Suppressor macrophage treated with lipopolysaccharide for 4 hours (primary cell): ENCODE measurements at places on chromosomes 7 and 10.

GRCh38 chr10:24574161-24574560 is 149.5 kb downstream of the ARHGAP21 start:
- DNase-seq: no peak

- DNase-seq: no peak
Measured at GRCh38 chr10:25068152-25069058, 52.0 kb downstream of the THNSL1 start.

DNA sequence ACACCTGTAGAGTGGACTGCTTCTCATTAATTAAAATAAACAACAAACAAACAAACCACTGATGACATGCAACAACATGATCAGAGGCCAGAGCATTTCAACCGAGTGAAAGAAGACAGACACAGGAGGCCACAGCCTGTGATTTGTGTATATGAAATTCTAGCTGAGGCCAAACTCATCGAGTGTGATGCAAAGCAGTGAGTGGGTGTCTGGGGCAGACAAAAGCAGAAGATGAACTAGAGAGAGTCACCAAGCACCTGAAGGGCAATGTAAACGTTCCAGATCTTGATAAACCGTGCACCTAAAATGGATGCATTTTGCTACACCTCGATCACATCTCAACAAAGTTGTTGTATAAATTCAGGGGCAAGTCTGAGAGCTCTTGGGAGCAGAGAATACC is 108.4 kb downstream of the KLF6 start:
- DNase-seq: peak; percentile 34

- DNase-seq: peak; percentile 19
Measured at GRCh38 chr7:40700653-40701421, 566.0 kb downstream of the SUGCT start.

DNA sequence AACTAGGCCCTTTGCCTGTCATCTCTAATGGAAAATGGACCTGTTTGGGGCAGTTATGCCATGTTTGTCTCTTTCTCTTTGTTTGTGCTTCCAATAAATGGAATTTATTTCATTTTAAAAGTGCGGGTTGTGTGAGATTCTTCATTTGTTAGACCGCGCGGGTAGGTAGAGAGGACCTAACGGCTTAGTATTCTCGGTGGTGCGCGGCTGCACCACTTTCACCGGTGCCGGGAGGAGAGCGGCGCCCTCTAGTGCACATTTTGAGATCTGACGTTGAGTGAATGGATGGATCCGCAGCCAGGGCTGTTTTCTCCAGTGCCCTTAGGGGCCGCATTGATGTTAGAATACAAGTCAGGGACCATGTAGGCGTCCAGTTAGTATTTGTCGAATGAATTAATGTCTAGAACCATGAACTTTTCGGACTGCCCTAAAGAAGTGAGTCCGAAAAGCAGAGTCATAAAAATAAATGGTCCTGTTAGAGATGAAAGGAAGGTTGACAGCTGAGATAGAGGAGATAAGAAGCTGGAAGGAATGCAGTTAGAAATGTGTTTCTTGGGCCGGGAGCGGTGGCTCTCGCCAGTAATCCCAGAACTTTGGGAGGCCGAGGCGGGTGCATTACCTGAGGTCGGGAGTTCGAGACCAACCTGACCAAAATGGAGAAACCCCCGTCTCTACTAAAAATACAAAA is 29.3 kb upstream of the GIMAP8 start:
- peak; percentile 84 for DNase-seq

- DNase-seq: peak; percentile 18
Measured at GRCh38 chr7:35596061-35596460, 98.9 kb downstream of the HERPUD2 start.

- no peak for DNase-seq
Measured at GRCh38 chr10:129331839-129332220, 135.2 kb upstream of the MGMT start.

DNA sequence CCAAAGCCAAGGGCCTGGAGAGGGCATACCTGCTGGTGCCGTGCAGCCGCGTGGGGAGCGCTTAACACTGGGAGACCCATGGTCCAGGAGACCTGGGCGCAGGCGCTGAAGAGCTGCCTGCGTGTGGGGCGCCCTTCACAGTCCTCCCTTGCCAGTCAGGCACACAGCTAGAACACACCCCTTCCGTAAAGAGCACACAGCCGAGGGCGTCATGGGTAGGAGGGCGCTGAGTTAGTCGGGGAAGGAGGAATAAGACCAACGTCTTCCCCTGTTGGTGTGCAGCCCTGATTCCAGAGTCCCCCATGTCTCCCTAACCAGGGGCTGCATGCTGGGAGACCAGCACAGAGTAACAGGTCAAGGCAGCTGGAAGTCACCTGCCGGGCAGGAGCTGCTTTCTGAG is 273.9 kb downstream of the USP6NL start:
- DNase-seq: no peak

- no peak for DNase-seq
Measured at GRCh38 chr10:122208571-122209430, 62.3 kb upstream of the BTBD16 start.

- no peak for DNase-seq
Measured at GRCh38 chr7:32577421-32577820, 82.1 kb downstream of the AVL9 start.

DNA sequence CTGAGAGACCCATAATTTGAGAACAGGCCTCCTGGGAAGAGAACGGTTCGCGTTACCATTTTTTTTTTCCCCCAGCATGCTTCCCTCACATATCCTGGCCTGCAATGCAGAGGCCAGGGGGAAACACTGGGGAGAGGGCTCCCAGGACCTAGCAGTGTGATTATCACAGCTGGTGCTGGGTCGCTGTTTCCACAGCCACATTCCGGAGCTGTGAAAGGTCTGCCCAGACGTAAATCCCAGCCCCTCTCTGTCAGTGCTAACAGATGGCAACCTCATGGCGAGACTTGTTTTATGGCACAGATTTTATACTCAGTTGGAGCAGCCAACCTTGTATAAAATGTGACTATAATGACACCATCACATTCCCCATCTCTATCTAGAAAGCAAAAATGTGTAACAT is 150.5 kb downstream of the PLXDC2 start:
- DNase-seq: no peak

- DNase-seq: no peak
Measured at GRCh38 chr7:100827330-100828226, at the start of gene EPHB4. TSS of gene EPHB4 (minus strand) at chr7:100827523. CDS start at chr7:100827030, 493 bp downstream.

DNA sequence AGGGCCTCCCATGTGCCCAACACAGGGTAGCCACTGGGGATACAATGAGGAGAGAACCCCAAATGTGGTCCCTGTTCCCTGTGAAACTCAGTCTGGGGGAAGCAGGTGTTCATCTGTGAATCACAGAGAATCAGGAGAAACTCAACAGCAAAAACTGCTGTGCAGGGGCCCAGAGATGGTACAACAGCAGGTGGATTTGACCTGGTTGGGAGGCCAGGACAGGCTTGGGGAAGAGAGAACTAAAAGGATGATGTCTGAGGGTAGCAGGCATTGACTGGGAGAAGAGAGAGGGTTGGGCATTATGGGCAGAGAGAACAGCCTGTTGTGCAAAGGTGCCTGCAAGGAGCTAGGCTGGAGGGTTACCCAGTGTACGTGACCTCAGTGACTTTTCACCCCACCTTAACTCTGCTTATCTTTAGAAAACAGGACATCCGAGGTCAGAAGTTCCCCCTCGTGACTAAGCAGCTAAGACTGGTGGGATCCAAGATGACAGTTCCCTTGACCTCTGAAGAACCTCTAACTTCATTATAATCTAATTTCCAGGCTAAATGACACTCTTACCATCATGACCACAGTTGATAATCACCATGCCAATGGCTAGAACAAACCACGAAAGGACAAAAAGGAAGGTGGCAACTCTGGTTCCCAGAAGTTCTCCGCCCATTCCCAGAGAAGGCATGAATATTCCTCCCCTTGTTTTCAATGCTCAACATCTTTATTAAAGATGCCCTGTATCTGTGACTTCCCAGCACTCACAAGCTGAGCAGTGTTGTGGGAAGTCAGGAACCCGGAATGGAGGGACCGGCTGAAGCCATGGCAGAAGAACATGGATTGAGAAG is 5.1 kb upstream of the ADAMTS14 start:
- DNase-seq: no peak

DNA sequence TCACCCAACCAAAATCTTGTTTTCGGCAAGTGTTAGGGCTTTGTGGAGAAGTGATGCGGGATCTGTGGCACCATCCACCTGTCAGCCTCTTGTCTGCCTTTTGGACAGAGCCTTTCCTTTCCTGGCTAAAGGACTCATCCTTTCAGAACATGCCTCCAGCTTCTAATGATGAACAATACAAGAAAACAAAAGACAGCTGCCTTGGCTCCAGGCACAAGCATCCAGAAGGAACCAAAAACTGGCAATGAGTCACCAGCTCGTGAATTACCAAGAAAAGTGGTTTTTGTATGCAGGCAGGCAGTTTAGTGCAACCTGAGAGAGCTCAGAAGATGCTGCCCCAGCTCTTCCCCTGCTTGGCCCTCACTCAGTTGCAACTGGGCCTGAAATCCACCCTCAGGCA is 84.6 kb upstream of the NAMPT start:
- peak; percentile 51 for DNase-seq

DNA sequence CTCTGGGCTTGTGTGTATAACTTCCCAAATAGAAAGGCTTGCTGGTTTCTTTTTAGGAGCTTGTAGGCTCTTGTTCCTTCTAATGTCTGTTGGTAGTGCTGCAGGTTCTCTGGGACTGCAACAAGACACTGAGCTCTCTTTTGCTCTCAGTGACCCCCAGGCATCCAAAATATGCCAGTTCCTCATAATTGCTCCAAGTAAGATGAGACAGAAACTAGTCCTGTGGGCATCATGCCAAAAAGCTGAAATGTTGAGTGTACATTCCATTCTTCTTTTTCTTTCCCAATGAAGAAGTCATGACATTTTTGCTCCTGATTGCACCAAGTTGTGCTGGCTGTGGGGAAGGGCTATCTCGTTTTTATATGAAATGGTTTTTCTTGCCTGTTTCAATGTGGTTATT is 7.1 kb upstream of the BTBD16 start:
- DNase-seq: no peak

GRCh38 chr7:88202278-88202677 is 17.6 kb downstream of the SRI start:
- DNase-seq: no peak

GRCh38 chr7:76509931-76510877 is at the start of gene UPK3B:
TSS of gene UPK3B (plus strand) at chr7:76510552. CDS start at chr7:76510653, 101 bp downstream.
- no peak for DNase-seq

DNA sequence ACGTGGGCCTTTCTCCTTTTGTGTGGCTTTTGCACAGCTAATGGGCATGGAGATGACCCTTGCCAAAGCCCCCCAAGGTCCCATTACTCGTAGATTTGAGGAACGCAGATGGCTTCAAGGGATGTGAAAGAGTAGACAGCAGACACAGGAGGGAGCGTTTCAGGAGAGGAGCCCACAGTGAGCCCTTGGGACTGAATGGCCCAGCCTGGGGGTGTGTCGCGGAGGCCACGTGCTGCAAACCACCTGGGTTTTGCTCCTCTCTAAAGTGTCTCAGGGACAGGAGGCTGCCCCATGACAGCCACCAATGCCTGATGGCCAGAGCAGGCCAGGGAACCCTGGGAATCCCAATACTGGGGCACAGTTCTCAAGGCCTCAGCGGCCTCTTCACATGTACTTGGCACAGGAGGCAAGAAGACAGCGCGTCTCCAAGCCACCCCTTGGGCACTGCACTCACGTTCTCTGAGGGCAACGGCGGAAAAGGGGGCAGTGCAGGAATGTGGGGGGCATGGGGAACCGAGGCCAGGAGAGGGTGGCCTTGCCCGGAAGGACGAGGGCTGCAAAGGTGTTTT is 185.2 kb downstream of the WDR37 start:
- no peak for DNase-seq

DNA sequence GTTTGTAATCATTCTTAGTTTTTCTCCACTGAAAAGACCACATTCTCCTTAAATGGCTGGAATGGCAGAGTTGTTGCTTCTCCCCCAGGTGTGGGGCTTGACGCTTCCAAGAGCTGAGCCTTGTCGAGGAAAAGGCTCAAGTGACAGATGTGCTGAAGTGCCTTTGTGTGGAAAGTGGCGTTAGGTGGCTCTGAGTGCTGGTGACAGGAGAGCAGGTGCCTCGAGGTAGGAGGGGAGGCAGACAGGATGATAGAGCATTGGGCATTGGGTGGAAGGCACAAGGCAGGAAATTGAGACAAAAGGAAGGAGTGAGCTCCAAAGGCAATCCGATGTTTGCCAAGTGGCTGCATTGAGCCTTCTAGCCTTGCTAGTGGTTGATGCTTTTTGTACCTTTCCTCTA is 6.7 kb downstream of the KIAA1217 start:
- no peak for DNase-seq

DNA sequence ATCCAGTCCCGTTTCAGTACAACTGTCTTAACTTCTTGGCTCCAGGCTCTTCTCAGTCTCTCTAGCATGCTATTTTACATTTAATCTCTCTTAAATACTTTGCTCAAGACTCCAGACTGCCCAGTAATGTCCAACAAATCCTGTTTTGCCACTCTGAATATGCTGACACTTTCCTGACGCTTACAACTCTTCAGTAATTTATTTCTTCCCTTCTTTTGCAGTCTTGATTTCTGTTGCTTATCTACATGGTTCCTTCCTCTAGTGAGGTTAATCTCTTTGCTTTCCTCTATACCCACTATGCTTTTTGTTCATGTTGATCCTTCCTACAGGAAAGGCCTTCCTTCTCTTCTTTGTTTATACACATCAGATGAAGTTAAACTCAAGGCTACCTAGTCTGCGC is 23.7 kb downstream of the UMAD1 start:
- DNase-seq: no peak

DNA sequence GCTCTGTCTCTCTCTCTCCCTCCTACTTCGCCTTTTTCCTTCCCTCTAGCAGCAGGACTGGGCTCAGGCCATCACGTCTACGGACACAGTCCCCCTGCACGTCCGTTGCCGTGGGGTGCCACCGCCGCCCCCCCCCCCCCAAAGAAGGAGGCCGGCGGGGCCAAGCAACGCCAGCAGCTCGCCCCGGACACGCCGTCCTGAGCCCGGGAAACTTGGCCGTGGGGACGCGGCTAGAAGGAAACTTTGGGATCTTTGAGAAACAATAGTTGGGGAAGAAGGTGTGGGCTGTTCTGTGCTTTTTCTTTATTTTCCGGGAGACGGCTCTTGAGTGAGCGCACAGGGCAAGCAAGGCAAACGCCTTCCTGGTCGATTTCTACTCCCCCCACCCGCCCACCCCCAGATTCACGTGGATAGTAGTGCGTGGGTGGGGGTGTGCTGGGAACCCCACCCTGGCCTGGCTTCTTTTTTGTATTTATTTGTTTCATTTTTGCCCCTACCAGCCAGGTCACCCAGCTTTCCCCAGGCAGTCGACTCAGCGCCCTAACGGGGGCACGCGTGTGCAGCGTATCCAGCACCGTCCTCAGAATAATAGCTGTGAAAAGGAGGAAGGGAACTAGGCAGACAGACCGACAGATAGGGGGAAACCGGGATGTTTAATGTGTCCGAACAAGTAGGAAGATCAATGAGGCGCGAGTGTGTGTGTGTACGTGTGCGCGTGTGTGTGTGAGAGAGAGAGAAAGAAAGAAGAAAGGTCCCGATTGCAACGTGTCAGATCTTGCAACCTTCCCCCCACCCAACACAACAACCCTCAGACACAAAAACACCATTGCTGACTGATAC is 1.4 kb downstream of the MXI1 start:
- peak; percentile 61 for DNase-seq
